ENCODE measurements at places on chromosomes 3 and 15.

DNA sequence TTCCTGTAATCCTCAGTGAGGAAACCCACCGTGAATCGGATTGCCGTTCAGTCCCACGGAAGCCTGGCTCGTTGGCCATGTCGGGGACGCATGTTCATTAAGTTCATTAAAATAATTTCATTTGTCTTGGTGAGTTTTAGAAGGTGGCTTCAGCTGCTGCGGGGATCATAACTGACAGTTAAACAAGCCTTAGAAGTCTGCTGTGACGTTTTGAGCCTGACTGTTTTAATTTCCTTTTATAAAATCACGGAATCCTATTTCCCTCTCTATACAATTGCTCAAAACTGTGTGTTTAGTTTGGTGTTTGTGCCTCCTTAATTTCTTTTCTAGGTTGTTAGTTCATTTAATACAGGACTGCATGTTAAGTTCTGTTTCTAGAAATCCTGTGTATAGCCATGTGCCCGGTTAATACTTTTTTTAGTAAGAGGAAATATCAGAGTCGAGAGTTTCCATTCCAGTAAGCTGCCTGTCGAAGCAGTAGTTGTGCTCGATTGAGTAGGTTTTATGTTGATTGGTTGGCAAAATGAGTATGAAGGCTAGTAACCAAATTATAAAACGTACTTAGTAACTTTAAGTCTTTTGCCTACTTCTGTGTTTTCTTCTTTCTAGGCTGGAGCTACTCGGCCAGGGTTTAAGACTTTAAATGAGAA is 705 bp downstream of the NIPA2 start:
- no peak for DNase-seq

DNA sequence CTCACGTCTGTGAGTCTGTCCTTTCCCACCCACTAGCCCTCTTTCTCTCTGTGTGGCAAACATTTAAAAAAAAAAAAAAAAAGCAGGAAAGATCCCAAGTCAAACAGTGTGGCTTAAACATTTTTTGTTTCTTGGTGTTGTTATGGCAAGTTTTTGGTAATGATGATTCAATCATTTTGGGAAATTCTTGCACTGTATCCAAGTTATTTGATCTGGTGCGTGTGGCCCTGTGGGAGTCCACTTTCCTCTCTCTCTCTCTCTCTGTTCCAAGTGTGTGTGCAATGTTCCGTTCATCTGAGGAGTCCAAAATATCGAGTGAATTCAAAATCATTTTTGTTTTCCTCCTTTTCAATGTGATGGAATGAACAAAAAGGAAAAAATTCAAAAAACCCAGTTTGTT is 97.7 kb downstream of the GAP43 start:
- DNase-seq: no peak

GRCh38 chr3:55143336-55143735 is 215.5 kb upstream of the LRTM1 start:
- DNase-seq: no peak

- no peak for DNase-seq
These were observed 809 bp downstream of the CRTAP start for GRCh38 chr3:33114622-33115023.

DNA sequence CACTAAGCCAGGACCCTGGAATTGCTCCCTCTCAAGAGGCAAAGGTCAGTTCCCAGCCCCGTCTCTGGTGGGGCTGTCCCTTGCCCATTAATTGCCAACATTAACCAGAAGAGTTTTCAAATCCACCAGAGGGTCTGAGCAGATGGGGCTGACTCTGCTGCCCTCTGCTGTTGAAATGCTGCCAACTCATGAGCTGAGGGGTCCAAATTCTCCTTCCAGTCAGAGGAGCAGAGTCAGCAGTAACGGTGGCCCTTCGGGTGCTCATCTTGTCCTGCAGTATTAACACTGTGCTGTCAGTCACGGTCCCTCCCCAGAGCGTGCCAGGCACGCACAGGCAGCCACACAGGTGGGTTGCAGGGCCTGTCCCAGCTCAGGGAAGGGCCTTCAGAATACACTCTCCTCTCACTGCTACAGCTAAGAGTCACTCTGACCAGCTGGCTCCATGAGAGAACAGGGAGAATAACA is 10.7 kb upstream of the SPTBN5 start:
- no peak for DNase-seq

DNA sequence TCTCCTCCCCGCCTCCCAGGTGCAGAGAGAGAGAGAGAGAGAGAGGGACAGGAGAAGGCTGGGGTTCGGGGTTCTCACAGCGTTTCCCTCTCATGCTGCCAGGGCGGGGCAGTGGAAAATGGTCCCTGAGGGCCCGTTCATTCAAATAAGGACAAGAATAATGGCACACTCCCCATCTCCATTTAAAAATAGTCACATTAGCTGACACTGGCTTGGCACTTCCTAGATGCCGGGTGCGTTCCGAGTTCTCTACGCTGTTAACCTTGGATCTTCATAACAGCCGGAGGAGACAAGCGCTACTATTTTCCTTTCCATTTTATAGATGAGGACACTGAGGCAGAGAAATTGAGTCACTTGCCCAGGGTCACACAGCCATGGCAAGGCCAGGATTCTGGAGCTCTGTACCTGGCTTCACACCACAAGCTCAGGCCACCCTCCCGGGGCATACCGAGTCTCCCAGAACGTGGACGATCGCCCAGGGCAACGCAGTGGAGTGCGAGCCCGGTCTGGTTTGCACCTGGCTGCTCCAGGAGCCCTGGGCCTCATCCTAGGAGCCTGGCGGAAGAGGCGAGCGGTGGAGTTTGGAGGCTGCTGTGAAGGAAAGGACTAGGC is 608 bp upstream of the SLC6A6 start:
- DNase-seq: no peak

DNA sequence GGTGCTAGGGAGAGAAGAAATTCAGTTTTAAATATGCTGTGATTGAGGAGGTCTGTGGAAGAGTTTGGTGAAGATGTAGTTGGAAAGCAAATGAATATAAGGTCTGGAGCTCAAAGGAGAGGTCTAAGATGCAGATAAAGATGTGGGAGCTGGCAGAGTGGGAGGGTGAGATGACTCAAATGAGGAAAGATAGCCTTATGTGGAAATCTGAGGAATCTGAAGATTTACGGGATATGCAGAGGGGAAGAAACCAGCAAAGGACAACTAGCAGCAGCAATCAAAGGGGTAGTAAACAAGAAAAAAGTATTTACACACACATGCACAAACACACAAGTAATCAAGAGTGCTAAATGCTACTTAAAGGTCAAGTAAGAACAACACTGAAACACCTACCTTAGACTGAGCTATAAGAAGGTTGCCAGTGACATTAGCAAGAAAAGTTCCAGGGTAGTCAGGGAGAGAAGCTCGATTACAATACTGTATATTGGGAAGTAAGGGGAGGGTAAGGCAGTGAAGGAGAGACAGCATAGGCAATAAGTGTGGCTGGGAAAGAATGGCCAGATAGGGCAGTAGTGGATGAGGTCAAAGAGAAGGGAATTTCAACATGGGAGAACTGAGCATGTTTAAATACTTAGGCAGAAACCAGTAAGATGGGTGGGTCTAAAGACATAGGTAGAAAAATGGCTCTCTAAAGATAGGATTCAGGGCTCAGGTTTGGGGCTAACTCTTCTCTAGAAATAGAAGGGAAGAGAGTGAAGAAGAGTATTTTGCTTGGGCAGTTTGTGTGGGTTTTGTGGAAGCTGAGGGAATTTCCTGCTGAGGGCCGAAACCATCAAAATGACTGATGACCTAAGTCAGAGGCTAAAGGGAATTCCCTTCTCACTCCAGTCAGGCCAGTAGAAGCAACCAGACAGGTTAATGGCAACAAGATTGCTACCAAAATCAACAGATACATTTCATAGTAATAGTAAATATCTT is 8.9 kb downstream of the CMTM6 start:
- DNase-seq: no peak

- DNase-seq: no peak
These were observed 18.1 kb upstream of the U2SURP start for GRCh38 chr3:142983318-142983717.

DNA sequence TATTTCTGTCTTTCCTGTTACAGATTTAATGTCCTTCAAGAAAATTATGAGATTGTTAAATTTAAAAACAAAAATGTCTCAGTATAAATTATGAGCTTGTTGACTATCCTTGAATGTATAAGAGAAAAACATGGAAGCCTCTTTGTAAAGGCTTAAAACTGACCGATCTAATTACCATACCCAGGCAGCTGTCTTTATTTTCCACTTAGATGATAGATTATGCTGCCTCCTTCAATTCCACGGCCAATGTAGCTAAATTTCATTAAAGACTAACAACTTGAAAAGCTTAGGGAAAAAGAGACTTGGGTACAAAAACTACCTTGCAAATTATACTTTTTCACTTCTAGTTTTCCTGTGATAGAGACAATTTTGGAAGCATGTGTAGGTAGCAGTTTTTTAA is 88.3 kb downstream of the ATP10A start:
- no peak for DNase-seq

DNA sequence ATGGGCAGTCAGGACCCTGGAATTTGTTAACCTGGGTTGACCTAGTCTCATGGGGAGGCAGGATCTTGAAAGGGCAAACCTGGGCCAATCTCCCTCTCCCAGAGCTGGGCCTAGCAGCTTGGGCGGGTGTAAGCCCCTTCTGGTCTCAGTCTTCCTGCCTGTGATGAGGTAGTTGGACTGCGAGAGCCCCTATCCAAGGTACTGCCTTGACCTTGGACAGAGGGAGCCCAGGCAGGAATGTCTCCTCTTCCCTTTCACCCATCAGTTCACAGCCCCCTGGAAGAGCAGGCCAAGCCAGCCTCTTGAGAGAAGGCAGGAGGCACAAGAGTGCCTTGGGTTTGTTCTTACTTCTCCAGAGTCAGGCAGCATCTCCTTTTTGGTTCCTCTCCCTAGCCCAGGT is 24.7 kb upstream of the SEMA3F start:
- no peak for DNase-seq

DNA sequence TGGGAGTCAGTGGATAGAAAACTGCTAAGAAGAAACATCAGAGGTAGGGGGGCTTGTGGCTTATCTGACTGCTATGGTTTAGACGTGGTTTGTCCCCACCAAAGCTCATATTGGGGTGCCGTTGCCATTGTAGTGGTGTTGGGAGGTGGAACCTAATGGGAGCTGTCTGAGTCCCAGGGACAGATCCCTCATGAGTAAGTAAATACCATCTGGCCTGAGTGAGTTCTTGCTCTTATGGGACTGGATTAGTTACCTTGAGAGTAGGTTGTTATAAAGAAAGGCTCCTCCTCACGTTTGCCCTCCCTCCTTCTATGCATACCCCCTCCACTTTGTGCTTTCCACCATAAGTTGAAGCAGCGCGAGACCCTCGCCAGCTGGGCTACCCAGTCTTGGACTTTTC is 53.4 kb upstream of the VILL start:
- DNase-seq: no peak

GRCh38 chr3:24476871-24477656 is 17.6 kb downstream of the THRB start:
- DNase-seq: no peak

- DNase-seq: no peak
These were observed 33.3 kb upstream of the RTP4 start for GRCh38 chr3:187334904-187335303.

GRCh38 chr15:99511531-99511865 is 54.3 kb upstream of the MEF2A start:
- DNase-seq: no peak
